Activated naive CD4-positive, alpha-beta T cell treated with anti-CD3 and anti-CD28 coated beads, Interleukin-2, amount 10 ng/mL, durations not matched to agents 7 days and 5 days (primary cell): ENCODE measurements at places on chromosomes 12 and 14.
A peak's percentile ranks its signal among the peaks of the same experiment; 100 is the strongest.

- no peak overlapping the region for H3K27ac ChIP-seq
- no peaks in the 10 kb centered on the region for H3K36me3 ChIP-seq
- no peak for DNase-seq
- H3K4me3 ChIP-seq, result no peak overlapping the region
- no peaks in the 10 kb centered on the region for H3K4me1 ChIP-seq
These were observed 143.6 kb upstream of the SLC16A7 start for GRCh38 chr12:59452259-59452658.

GRCh38 chr12:122437656-122438121, 15.2 kb upstream of the CLIP1 start:
- no peak for DNase-seq
- H3K27me3 ChIP-seq, result peaks cover 23% of the 10 kb centered on the region
- no peak overlapping the region for H3K4me3 ChIP-seq
- no peak overlapping the region for H3K27ac ChIP-seq

DNA sequence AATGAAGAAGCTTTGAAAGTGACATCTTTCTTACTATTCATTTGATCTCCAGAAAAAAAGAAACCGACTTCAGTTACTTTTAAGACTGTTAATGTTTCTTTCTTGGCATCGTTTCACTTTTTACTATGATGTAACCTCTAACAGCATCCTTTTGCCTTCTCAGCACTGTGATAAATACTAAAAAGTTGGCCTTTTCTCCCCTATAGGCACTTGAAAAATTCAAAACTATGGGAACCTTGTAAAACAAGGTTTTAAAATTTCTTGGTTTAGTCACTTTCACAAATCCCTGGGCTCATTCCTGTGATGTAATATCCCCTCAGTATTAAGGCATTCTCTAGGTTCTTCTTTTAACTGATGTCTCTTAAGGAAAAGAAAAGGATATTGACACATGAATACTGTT, 281.8 kb downstream of the EGLN3 start:
- H3K27ac ChIP-seq, result no peak overlapping the region
- no peak for DNase-seq

GRCh38 chr12:22409377-22410164, 75.1 kb upstream of the ST8SIA1 start:
- peak overlapping the region; percentile 47 for H3K27ac ChIP-seq
- no peaks in the 10 kb centered on the region for H3K36me3 ChIP-seq
- H3K27me3 ChIP-seq, result no peaks in the 10 kb centered on the region
- DNase-seq, result no peak

DNA sequence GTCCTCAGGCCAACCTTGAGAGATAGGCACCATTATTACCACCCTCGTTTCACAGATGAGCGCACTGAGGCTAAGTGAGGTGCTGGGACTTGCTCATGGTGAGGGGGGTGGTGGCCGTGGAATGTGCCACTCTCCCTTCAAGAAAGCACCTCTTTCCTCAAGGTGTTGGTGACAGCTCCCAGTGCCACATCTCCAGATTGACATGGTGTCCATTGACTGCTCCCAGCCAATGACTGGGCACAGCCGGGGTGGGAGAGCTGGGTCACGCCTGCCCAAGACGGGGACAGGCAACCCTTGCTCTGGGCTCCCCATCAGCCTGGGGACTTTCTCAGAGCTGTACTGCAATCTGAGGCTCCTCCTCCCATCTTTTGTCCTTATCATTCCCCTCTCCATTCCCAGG, 21.0 kb upstream of the MYL2 start:
- H3K4me1 ChIP-seq, result peaks cover 5% of the 10 kb centered on the region
- H3K36me3 ChIP-seq, result no peaks in the 10 kb centered on the region
- no peak overlapping the region for H3K27ac ChIP-seq
- H3K27me3 ChIP-seq, result peaks cover 25% of the 10 kb centered on the region

DNA sequence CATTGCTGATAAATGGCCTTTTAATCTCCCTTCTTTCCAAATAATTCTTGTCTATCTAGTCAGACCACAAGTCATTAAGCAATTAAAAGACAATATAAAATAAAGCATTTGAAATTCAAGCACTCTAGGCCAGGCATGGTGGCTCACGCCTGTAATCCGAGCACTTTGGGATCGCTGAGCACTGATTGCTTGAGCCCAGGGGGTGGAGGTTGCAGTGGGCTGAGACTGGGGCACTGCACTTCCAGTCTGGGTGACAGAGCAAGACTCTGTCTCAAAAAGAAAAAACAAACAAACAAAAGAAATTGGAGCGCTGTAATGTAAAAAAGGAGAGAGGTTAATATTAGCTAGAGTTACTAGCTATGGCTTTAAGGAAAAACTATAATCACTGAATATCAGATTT, 30.5 kb upstream of the CSRP2 start:
- no peaks in the 10 kb centered on the region for H3K36me3 ChIP-seq
- H3K27me3 ChIP-seq, result peaks cover 4% of the 10 kb centered on the region
- DNase-seq, result no peak
- no peak overlapping the region for H3K27ac ChIP-seq
- H3K4me1 ChIP-seq, result no peaks in the 10 kb centered on the region

DNA sequence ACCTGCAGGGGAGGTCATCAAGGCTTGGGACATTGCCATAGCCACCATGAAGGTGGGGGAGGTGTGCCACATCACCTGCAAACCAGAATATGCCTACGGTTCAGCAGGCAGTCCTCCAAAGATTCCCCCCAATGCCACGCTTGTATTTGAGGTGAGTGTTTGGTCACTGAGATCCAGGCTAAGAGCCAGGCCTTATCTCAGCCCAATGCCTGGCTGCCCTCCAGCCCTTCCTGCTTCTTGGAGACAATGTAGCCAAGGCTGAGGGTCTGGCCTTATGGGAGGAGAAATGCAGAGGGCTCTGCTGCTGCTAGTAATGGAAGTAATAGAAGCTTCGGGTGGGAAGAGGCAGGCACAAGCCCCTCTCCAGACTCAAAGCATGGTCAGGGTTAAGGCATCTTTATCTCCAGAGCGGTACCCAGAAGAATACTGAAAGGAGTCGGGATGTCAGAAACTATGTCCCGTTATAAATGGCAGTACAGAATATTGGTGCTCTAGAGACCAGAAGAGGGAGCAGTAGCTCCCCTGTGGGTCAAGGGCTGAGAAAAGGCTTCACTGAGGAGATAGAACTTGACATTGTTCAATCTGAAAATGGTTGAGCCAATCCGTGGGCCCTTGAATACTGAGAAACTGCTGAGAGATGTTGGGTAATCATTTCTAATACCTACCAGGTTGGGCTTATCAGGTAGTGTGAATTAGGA, 3.1 kb downstream of the FKBP4 start:
- peaks cover 19% of the 10 kb centered on the region for H3K4me1 ChIP-seq
- peak overlapping the region; percentile 39 for H3K27ac ChIP-seq
- peak overlapping the region; percentile 92 for H3K4me3 ChIP-seq
- peaks cover 20% of the 10 kb centered on the region for H3K27me3 ChIP-seq
- DNase-seq, result no peak

DNA sequence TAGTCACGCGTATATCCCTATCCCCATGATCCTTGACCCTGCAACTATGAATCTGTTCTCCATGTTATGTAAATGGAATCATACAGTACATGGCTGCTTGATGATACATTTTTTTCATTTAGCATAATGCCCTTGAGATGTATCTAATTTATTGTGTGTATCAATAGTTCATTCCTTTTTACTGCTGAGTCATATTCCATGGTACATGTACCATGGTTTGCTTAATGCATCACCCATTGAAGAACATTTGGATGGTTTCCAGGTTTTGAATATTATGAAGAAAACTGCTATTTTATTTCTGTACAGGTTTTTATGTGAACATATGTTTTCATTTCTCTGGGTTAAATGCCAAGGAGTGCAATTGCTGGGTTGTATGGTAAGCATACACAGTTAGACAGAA, 4.0 kb upstream of the RNASE10 start:
- H3K4me3 ChIP-seq, result no peak overlapping the region
- H3K4me1 ChIP-seq, result peaks cover 2% of the 10 kb centered on the region
- no peak for DNase-seq
- H3K27me3 ChIP-seq, result peaks cover 3% of the 10 kb centered on the region
- no peaks in the 10 kb centered on the region for H3K36me3 ChIP-seq

- peaks cover 12% of the 10 kb centered on the region for H3K27me3 ChIP-seq
- H3K4me3 ChIP-seq, result no peak overlapping the region
- DNase-seq, result no peak
These were observed 45.4 kb downstream of the PHLDA1 start for GRCh38 chr12:75986001-75986746.

DNA sequence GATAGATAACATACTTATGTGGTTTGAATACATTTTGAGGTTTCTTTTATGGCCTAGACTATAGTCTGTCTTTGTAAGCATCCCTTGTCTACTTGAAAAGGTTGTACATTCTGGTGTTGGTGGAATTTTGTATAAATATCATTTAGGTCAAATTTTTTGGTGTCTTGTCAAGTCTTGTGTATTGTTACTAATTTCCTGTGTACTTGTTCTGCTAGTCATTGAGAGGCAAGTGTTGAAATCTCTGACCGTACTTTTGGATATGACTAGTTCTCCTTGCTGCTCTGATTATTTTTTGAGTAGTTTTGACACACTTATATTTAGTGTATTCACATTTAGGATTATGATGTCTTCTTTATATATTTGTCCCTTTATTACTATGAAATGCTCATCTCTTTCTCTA, 219.6 kb downstream of the CCDC91 start:
- no peaks in the 10 kb centered on the region for H3K4me1 ChIP-seq
- H3K27ac ChIP-seq, result no peak overlapping the region
- no peak for DNase-seq
- H3K4me3 ChIP-seq, result no peak overlapping the region
- no peaks in the 10 kb centered on the region for H3K27me3 ChIP-seq

- DNase-seq, result no peak
These were observed 40.9 kb upstream of the FRMD6 start for GRCh38 chr14:51610771-51611170.

DNA sequence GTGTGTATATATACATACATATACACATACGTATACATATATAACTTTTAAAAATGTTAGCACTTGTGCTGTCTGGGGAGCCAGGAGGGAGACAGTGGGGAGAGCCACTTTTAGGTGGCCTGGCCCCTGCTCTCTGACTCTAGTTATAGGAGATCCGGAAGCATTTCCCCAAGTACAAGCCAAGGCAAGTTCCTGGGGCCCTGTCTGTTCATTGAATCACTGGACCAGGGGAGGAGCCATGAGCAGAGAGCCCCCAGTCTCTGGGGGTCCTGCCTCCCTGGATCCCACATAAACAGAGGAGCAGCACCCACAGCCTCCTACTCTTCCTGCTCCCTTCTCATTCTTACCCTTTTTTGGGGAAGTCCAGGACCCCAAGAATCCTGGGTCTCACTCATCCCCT, 45.4 kb upstream of the TMED10 start:
- H3K27me3 ChIP-seq, result peaks cover 42% of the 10 kb centered on the region
- no peak overlapping the region for H3K27ac ChIP-seq
- H3K4me1 ChIP-seq, result peaks cover 5% of the 10 kb centered on the region
- DNase-seq, result no peak

DNA sequence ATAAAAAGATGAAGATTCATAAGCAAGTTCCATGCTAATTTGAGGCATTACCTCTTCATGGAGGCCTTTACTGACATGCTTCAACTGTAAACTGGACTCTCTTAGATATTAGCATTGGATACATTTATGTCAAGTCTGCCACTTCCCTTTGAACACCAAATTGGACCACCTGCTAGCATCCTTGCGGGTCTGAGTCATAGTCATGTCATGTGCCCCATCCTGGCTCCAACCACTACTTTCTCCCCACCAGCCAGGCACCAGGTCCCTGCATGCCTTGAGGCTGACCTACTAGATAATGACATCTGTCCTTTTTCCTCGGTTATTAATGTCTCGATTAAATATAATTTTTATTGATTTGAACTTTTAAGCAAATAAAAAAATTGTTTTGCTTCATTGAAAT, 32.9 kb upstream of the EEA1 start:
- H3K27me3 ChIP-seq, result no peaks in the 10 kb centered on the region
- no peaks in the 10 kb centered on the region for H3K36me3 ChIP-seq
- no peaks in the 10 kb centered on the region for H3K4me1 ChIP-seq
- H3K4me3 ChIP-seq, result no peak overlapping the region

- no peaks in the 10 kb centered on the region for H3K27me3 ChIP-seq
- H3K27ac ChIP-seq, result no peak overlapping the region
- peaks cover 3% of the 10 kb centered on the region for H3K4me1 ChIP-seq
- H3K36me3 ChIP-seq, result no peaks in the 10 kb centered on the region
- no peak for DNase-seq
These were observed 31.5 kb downstream of the COA8 start for GRCh38 chr14:103594265-103594664.

- H3K27me3 ChIP-seq, result no peaks in the 10 kb centered on the region
- peaks cover 69% of the 10 kb centered on the region for H3K36me3 ChIP-seq
- no peak overlapping the region for H3K4me3 ChIP-seq
- peaks cover 17% of the 10 kb centered on the region for H3K4me1 ChIP-seq
- no peak overlapping the region for H3K27ac ChIP-seq
These were observed 21.8 kb downstream of the GOLGA3 start for GRCh38 chr12:132806857-132807256.

DNA sequence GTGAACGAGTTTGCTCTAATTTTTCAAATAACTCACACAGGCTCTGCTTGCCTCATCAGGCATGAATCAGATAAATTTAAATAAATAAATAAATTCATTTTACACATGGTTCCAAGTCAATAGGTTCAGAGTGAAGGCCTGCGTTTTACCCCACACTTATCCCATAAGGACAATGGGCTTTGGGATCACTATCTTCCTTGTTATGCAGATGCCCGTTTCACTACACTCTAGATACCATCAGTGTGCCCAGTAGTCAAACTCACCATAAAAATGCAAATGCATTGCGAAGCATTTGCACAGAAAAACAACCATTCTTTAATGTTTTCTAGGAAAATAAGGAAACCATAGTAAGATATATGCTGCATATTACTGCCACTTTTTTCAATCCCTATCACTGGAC, 155.9 kb upstream of the CCDC196 start:
- H3K4me3 ChIP-seq, result no peak overlapping the region
- no peak for DNase-seq

- peaks cover 7% of the 10 kb centered on the region for H3K36me3 ChIP-seq
- H3K4me1 ChIP-seq, result peaks cover 2% of the 10 kb centered on the region
- DNase-seq, result no peak
- no peak overlapping the region for H3K4me3 ChIP-seq
- no peak overlapping the region for H3K27ac ChIP-seq
- no peaks in the 10 kb centered on the region for H3K27me3 ChIP-seq
These were observed 44.3 kb upstream of the PSMA6 start for GRCh38 chr14:35247777-35248475.

DNA sequence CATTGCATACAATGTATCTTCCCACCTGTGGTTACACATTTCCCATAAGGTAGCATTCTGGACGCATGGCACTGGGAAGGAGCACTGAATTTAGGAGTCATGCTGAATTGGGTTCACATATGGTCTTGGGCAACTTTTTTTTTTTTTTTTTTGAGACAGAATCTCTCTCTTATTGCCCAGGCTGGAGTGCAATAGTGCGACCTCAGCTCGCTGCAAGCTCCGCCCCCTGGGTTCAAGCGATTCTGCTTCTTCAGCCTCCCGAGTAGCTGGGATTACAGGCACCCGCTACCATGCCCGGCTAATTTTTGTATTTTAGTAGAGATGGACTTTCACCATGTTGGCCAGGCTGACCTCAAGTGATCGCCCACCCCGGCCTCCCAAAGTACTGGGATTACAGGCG, 13.3 kb downstream of the DIP2B start:
- DNase-seq, result no peak
- H3K36me3 ChIP-seq, result peaks cover 20% of the 10 kb centered on the region
